ENCODE measurements at places on chromosomes 16 and 17.

DNA sequence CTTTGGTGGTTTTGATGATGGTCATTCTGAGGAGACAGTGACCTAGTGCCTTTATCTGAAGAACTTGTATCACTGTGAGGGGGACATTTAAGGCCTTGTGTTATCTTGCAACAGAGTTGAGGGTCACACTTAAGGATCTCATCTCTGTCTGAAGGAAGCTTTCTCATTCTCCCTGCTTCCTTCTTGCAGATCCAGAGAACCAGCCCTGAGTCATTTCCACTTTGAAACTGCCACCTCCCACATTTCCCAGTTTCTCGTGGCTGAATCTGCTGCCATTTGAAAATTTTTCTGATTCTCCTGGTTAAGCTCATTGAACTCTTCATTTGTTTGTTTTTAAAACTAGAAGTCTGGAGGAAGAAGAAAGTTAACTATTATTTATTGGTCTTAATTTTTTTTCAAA lies 190.2 kb upstream of the CDH11 start:
- DNase-seq, result no peak

DNA sequence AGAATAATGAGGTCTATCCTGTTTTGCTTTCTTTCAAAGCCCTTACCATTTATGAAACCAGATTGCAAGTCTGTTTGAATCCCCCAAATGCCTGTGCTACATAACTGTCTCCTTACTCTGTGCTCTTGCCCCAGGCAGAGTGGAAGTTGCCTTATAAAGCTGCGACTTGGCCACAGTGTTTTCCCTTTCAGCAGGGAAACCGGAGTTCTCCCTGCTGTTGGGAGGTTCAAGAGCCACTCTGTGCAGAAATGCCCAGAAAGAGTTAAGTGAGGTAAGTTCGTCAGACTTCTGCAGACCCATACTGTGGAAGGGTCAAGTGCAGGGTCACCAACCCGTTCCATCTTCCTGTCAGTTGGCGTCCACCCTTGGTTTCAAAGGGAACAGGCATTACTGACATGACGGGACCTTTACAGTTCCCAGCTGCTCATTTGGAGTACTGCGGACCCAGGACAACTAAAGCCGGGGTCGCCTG lies 508.9 kb downstream of the WWOX start:
- DNase-seq, result no peak

GRCh38 chr16:49084628-49085390 lies 196.8 kb downstream of the CBLN1 start:
- DNase-seq, result no peak

- no peak for DNase-seq
These were observed 2.5 kb downstream of the DNAI2 start for GRCh38 chr17:74276541-74277009.

DNA sequence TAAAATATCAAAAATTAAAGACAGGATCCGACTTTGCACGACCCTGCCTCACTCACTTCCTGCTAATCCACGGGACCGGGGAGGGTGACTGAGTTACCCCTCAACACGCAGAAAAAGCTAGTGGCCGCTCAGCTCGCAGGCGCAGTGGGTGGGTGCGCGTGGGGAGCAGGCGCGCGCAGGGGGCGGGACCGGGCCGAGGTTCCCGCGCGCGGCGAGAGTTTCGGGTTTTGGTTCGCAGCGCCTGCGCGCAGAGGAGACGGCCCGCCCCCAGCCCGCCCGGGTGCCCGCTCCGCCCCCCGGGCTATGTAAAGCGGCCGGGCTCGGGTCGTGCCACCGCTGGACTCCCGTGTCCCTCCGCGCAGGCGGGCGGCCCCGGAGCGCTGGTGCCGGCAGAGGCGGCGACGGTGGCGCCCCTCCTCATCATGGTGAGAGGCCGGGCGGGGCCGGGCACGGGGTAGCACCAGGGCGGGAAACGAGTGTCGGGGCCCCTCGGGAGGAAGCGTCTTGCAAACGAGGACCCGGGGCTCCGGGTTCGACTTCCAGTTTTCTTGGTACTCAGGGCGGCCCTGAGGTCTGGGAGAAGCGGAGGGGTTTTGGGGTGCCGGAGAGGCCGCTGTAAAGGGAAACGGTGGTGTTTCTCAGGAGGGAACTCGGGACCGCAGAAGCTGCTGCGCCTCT lies at the start of gene CNP:
Gene CNP (plus strand): TSS at position 333 of the 678 bp plus-strand sequence. CDS start 90 bp downstream, at position 423.
- peak; percentile 94 for DNase-seq

- no peak for DNase-seq
These were observed 1.1 kb downstream of the ATP1B2 start for GRCh38 chr17:7651665-7652387.

GRCh38 chr17:298791-299450 lies 53.7 kb downstream of the RPH3AL start:
- no peak for DNase-seq

GRCh38 chr16:71700831-71701230 lies 23.7 kb downstream of the PHLPP2 start:
- DNase-seq, result no peak

GRCh38 chr17:75390982-75391381 lies 14.5 kb downstream of the GRB2 start:
- DNase-seq, result no peak

DNA sequence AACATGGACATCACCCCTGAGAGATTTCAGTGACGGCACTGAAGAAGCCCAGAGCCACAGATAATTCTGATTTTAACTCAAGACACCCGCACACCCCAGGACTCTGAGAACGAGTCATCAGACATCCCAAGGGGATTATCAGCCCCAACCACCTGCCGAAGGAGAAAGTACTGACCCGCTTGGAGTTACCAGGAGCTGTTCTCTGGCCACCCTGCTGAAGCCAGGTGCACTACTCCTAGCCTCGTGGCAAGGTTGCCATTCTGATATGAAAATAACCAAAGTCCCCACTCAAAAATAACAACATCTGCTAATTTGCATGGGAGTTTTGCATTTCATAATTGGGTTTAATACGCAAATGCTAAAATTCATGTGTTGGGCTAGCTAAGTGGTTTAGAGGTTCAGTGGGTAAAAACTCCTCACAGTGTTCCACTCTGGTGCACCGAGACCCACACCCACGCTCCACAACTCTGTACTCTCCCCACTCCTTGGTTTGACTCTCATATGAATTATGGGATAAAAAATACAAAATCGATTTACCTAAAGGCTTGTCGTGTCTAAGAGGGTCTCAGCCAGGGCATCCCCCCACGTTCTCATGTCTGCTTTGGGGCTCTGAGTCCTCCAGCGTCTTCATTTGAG lies 143.0 kb upstream of the NOL11 start:
- no peak for DNase-seq

GRCh38 chr17:57269052-57269451 lies 12.7 kb downstream of the MSI2 start:
- DNase-seq, result no peak
